ENCODE measurements at places on chromosomes 1 and 21. TPM values are rescaled to one million over a fixed set of nuclear protein-coding genes. Genes with fewer than 3 reads are reported as not detected.

- no peak for DNase-seq
Observed at GRCh38 chr1:184595596-184595995, 159.1 kb downstream of the EDEM3 start.

The DCST2 gene
- total RNA-seq = 0.87 TPM

GRCh38 chr1:43011020-43011419 lies 52.4 kb upstream of the SLC2A1 start:
- DNase-seq = no peak

GRCh38 chr1:238944028-238944427 lies 442.3 kb upstream of the CHRM3 start:
- no peak for DNase-seq

- no peak for DNase-seq
Observed at GRCh38 chr1:16474166-16474800, 33.8 kb downstream of the NECAP2 start.

The GJA9 gene
- total RNA-seq = not detected

The DNALI1 gene
- 3.1 TPM for total RNA-seq

- DNase-seq = no peak
Observed at GRCh38 chr1:56963667-56964066, 2.1 kb downstream of the C8B start.

GRCh38 chr1:225408249-225408648 lies 19.6 kb downstream of the LBR start:
- no peak for DNase-seq

GRCh38 chr1:45617618-45618017 lies 6.2 kb downstream of the CCDC17 start:
- DNase-seq = no peak

DNA sequence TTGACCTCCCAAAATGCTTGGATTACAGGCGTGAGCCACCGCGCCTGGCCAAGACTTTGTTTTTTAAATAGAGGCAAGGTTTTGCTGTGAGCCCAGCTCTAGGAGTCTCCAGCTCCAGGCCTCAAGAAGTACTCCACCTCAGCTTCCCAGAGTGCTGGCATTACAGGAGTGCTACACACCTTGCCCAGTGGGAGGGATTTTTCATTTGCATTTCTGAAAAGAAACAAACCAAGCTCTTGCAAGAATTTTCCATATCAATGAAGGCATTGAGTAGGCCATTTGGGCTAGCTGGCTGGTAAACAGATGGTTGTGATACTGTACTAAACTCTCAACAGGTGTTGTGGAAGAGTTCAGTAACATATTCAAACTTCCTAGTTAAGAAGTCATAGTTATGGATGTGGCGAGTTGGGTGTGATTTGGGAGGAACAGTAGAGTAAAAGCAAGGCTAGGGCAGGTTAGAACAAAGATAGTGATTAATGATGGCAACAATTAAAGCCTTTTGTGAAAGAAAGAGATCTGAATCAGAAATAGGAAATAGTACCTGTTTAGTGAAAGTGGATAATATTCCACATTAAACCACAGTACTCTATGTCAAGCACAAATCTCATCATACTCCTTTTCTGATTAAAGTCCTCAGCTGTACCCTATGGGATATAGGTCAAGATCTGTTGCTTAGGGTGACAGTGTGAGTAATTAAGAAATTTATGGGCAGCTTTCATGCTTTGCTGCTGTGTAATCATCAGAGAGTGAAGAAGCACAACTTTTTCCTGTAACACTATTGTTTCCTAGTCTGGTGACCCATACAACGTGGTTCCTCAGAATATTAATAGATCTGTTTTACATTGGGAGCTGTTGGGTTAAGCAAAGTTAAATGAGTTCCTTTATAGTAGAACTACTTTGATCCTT lies 10.7 kb downstream of the AKIRIN1 start:
- DNase-seq = no peak

The C1orf226 gene
- total RNA-seq = 1.6 TPM

DNA sequence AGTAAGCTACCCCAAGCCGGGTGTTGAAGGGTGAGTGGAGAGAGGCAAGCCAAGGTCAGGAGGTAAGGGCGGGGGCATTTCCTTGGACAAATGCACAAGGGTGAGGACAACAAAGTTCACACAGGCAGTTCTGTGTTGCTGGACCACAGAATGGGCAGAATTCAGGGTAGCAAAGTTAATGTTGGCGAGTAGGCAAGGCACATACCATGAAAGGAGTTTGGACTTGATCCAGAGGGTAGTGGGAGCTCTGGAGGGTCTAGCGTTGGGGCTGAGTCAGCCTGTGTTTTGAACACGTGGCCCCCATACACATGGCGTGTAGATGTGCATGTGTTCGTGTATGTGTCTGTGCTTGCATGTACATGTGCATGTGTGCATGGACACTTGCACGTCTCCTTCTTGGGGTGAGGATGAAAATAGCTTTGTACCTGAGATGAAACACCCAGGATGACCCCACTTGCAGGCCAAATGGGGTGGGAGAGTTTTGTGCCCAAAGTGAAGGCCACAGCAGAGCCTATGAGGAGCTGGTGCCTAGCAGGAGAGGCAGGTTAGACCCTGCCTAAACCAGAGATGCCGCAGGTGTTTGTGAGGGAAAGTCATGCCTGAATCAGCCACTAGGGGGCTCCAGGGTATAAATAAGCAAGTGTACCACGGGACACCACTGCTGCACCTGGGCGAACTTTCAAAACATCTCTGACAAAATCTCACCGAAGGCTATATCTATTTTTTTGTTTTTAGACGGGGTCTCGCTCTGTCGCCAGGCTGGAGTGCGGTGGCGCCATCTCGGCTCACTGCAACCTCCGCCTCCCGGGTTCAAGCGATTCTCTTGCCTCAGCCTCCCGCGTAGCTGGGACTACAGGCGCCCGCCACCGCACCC lies 21.8 kb downstream of the SLC27A3 start:
- DNase-seq = peak; percentile 71

GRCh38 chr1:174217248-174217647 lies 57.9 kb downstream of the RABGAP1L start:
- no peak for DNase-seq

GRCh38 chr1:162253790-162254189 lies 122.9 kb downstream of the SPATA46 start:
- DNase-seq = no peak

GRCh38 chr21:45304476-45304830 lies 16.8 kb upstream of the POFUT2 start:
- DNase-seq = no peak

The FALEC gene
- not detected for total RNA-seq

- no peak for DNase-seq
Observed at GRCh38 chr1:86149591-86149990, 7.0 kb downstream of the COL24A1 start.

- DNase-seq = no peak
Observed at GRCh38 chr1:75992312-75992711, 60.1 kb upstream of the ASB17 start.

GRCh38 chr1:162386292-162387225 lies 5.0 kb downstream of the C1orf226 start:
- DNase-seq = peak; percentile 30

The CD52 gene
- 27.1 TPM for total RNA-seq

GRCh38 chr1:174258148-174258550 lies 98.8 kb downstream of the RABGAP1L start:
- DNase-seq = no peak

DNA sequence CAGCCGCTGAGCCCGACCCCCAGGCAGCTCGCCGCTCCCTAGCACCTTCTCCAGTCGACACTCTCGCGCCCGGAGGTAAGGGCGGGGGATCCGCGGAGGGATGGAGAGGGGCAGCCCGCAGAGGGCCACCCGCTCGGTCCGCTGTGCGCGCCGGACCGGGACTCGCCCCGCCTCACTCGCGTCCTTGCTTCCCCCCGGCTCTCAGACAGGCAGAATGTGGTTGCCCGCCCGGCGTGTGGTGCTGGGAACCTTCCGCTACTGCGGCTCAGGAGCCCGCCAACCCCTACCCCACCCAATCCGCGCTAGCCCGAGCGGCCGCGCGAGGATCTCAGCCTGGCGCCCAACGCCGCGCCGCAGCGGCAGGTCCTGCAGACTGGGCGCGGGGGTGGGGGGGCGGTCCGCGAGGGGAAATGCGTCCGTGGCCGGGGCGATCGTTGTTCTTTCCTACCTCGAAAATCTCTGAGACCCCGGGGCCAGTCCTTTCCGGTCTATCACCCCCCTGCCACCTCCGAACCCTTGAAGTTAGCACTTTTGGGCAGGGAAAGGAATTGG lies 404 bp downstream of the LRRC8C start:
- peak; percentile 93 for DNase-seq

- DNase-seq = no peak
Observed at GRCh38 chr1:16279186-16279585, 42.2 kb upstream of the CPLANE2 start.

The IGSF3 gene
- 0.84 TPM for total RNA-seq

DNA sequence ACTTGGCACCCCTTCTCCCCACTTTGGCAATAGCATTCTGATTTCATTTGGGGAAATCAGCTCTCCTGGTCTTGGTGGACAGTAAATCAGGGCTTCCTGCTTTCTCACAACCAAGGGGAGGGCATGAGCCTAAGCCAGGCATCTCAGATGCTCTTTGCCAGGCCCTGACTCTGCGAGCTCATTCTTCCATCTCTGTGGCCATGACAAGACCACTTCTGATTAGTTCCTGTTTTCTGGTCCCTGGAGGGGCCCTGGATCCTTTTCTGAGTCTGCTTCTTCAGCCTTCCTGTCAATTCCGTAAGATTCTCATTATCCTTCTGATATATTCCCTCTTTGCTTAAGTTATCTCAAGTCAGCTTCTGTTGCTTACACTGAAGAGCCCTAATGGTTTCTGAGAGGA lies 210.4 kb downstream of the HIVEP3 start:
- DNase-seq = no peak

DNA sequence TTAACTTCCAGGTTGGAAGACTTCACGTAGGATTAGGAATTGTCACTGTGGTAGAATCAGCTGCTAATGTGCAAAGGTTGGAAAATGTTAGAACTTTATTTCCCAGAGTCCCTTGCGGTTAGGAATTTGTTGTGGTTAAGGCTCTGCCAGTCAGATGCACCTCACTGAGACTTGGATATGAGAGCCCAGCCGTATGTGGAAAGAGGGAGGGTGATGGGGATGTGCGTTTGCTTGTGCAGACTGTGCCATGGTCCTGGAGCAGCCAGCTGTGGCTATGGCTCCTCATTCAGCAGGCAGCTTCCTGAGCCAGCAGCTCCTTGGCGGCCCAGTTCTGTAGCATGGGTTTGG lies 12.5 kb downstream of the S100A10 start:
- DNase-seq = no peak

Data from mesenteric fat pad (tissue), 1 donor.